Aortic smooth muscle cell (primary cell): ENCODE measurements at places on chromosomes 1 and 21. TPM values are rescaled to one million over a fixed set of nuclear protein-coding genes. Genes with fewer than 3 reads are reported as not detected.

The GBP1 gene
- total RNA-seq: 11.6 and 12.4 TPM in 2 replicates

The DENND2C gene
- 2.4 and 2.6 TPM in 2 replicates for total RNA-seq

The ZFP69B gene
- total RNA-seq: 3.0 and 4.0 TPM in 2 replicates

The AMY1B gene
- total RNA-seq: not detected in 2 replicates

The MRAP gene
- total RNA-seq: not detected in 2 replicates

The S100A10 gene
- total RNA-seq: 117 and 153 TPM in 2 replicates

The POU3F1 gene
- not detected in 2 replicates for total RNA-seq

The KDF1 gene
- not detected in 2 replicates for total RNA-seq

The RCAN3 gene
- 0.50 and 0.53 TPM in 2 replicates for total RNA-seq

The CHIA gene
- total RNA-seq: not detected in 2 replicates

The TMEM200B gene
- total RNA-seq: 11.5 and 12.2 TPM in 2 replicates

The THEM5 gene
- total RNA-seq: not detected in 2 replicates

The TDRD5 gene
- not detected in 2 replicates for total RNA-seq

The TEKT2 gene
- total RNA-seq: under 0.01 TPM in 1 of 2 replicates, not detected in the other

The OLIG2 gene
- total RNA-seq: not detected in 2 replicates

The RHD gene
- total RNA-seq: not detected in 2 replicates

The DDR2 gene
- 178 and 197 TPM in 2 replicates for total RNA-seq

The CYP4A11 gene
- 0.13 TPM in 1 of 2 replicates, not detected in the other for total RNA-seq

The MAP1LC3C gene
- 0.13 TPM in 1 of 2 replicates, not detected in the other for total RNA-seq

The UMODL1 gene
- not detected in 2 replicates for total RNA-seq

The SPRR1B gene
- not detected in 2 replicates for total RNA-seq

The FCRL2 gene
- total RNA-seq: not detected in 2 replicates

The AKR7A2 gene
- 74.8 and 103 TPM in 2 replicates for total RNA-seq
